ENCODE measurements at places on chromosomes 7 and 10.

GRCh38 chr10:91630625-91631024 lies 2.2 kb downstream of the PPP1R3C start:
- DNase-seq: no peak

DNA sequence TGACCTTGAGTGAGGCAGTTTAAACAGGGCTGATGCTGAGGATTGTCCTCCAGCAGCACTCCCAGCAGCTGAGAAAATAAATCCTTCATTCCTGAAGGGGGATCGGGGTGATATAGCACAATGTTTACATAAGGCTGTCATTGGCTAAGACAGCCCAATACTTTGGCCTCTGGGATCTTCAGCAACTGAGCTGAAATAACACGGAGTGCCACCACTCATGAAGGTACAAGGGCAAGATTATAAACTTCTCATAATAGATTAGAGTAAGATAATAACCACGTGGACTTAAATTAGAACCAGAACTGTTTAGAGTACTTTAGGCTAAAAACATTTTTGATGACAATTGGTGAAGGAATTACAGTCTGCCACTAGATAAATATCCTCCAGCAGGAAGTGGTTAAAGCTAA lies 70.0 kb upstream of the PAPSS2 start:
- DNase-seq: no peak

DNA sequence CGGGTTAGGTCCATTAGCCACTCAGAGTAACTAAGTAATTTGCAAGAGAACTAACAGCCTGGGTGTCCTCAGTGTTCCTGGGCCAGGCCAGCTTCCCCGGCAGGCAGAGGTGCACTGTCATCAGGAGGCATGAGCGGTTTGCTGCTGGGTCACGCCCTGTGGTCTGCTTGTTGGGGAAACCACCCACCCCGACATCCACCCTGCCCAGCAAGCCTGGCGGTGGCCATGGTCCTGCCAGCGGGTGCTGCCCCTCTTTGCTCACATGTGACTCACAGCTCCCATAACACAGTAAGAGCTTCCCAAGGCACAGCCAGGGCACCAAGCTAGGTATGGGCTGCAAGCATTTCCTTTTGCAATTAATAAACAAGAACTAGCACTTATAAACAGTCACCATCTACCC lies 75.9 kb downstream of the RGS10 start:
- DNase-seq: no peak

DNA sequence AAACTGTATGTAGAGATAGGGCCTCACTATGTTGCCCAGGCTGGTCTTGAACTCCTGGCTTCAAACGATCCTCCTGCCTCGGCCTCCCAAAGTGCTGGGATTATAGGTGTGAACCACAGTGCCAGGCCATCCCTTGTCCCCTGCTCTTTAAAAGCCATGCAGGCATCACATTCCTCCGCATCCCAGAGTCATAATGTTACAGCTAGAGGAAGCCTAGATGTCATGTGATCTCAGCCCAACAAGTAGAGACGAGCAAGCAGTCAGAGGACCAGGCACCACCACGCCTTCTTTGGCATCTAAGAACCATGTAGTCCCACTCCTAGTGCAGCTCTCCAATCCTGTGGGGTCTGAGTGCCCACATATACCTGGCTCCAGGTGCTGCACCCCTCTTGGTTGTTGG lies 13.1 kb downstream of the PODXL start:
- no peak for DNase-seq

GRCh38 chr7:64990216-64990615 lies 620 bp downstream of the ZNF117 start:
- no peak for DNase-seq

DNA sequence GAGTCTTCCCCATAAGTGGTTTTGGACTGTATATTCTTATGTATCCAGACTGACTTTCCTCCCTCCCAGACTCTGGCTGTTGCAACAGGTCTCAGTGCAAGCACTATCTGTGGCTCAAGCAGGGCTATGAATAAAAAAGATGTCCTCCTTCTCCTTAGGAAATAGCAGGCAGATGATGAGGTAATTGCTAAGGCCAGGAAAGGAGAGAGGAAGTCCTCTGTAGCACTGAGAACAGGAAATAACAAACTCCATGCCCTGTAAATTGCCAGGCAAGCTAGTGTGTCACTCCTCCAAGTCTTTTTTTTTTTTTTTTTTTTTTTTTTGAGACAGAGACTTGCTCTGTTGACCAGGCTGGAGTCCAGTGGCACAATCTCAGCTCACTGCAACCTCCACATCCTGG lies 900.1 kb downstream of the TYW1 start:
- DNase-seq: no peak

- no peak for DNase-seq
Observed at GRCh38 chr7:129098409-129099084, 43.6 kb upstream of the TNPO3 start.

DNA sequence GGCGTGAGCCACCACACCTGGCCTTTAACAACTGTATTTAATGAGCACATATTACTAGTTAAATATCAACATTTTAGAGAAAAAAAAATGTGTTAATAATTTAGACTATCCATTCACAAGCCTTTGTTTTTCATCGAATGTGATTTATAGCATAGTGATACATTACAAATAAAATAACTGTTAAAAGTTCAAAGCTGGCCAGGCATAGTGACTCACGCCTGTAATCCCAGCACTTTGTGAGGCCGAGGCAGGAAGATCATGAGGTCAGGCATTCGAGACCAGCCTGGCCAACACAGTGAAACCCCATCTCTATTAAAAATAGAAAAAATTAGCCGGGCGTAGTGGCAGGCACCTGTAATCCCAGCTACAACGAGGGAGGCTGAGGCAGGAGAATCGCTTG lies 72.7 kb downstream of the HACD1 start:
- DNase-seq: no peak

DNA sequence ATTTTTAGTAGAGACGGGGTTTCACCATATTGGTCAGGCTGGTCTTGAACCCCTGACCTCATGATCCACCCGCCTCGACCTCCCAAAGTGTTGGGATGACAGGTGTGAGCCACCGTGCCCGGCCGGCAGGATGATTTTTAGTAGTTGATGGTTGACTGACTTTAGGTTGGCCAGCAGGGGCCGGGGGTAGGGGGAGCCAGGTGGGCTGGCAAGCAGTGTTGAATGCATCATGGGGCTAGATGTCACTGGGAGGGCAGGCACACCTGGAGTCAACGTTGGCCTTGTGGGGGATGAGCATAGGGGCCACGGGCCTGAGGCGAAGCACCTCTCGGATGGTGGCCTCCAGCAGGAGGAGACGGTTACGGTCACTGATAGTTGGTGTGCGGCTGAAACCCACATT lies 5.0 kb downstream of the CYP17A1 start:
- no peak for DNase-seq
